ENCODE measurements at places on chromosomes 3 and 15. TPM values are rescaled to one million over a fixed set of nuclear protein-coding genes. Genes with fewer than 3 reads are reported as not detected.

The GOLGA8N gene
- polyA plus RNA-seq, result 16.1 TPM

GRCh38 chr15:95375281-95375680 lies 955.2 kb upstream of the NR2F2 start:
- DNase-seq, result no peak

DNA sequence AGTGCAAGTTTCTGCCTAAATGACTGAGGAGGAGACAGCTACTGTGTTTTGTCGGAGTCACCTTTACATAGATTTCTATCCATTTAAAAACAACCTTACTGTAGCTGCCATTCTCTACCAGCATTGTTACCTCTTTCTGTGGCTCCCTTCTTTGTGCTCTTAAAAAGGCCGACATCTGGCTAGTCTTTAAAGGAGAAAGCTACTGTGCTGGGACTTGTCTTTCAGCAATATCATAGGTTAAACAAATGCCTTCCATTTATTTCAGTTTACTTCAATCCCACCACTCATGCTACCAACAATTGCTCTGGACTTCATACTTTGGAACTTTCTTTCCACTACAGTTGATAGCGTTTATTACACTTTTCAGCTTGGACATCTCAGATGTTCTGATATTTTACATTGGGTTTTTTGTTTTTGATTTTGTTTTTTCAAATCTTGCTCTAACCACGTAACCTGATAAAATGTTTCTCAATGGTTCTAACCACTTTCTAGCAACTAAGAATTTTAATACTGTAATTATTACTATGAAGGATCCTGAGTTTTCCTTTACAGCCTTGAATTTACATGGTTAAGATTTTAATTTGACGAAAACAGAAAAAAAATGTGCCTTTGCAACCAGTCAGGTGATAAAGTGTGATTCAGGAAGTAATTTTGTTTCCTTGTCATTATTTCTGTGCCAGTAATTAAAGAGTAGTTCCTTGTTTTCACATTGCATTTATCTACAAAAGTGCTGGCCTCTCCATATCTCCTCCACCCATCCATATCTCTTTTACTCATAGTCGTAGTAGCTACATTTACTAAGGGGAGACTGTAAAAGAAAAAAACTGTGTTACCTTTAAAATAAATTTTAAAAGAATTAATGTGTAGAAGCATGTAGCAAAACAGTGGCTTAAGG lies 1.3 kb upstream of the CBLB start:
- peak; percentile 62 for DNase-seq

- no peak for DNase-seq
Measured at GRCh38 chr3:43616034-43616433, 5.8 kb downstream of the ANO10 start.

- no peak for DNase-seq
Measured at GRCh38 chr3:43391621-43392020, 105.3 kb downstream of the SNRK start.

DNA sequence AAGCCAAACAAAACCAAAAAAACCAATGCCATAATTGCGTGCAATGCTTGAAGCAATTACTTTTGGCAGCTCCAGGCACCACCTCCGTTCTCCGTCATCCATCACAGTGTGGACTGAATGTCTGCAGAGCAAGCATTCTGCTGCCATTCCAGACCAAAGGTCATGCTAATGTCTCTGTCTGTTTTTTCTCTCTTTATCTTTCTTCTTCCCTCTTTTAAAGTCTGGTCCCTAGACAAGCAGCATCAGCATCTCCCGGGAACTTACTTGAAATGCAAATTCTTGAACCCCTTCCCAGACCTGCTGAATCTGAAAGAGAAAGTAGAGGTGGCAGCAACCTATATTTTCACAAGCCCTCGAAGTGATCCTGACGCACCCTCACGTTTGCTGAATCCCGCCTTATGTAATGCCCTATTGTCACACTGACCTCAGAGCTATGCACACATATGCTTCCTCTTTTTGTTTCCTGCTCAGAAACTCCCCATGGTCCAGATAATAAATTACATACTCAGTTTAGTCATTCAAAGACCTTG lies 297.3 kb upstream of the PROK2 start:
- DNase-seq, result peak; percentile 41
